ENCODE measurements at places on chromosomes 11 and 22.
A peak's percentile ranks its signal among the peaks of the same experiment; 100 is the strongest.

DNA sequence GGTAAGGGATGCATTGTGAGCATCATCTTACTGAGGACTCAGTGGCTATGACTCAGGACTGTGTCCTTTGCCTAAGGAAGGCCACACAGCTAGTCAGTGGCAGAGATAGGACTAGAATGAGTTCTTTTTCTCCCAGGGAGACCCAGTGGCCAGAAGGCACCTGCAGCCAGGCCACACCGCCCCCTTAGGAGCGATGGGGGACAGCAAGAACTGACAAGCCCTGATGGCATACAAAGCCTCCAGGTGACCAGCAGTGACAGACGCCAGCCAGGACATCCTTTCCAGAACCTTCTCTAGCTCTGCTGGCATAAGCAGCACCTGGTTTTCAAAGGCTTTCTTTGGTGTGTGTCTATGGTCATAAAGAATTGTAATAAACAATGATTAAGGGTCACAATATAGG lies 240.1 kb downstream of the ST3GAL4 start:
- DNase-seq: no peak

- no peak for DNase-seq
Measured at GRCh38 chr11:125086633-125087296, 23.7 kb downstream of the SLC37A2 start.

GRCh38 chr22:17569971-17570511 lies 6.7 kb downstream of the SLC25A18 start:
- DNase-seq: peak; percentile 84

DNA sequence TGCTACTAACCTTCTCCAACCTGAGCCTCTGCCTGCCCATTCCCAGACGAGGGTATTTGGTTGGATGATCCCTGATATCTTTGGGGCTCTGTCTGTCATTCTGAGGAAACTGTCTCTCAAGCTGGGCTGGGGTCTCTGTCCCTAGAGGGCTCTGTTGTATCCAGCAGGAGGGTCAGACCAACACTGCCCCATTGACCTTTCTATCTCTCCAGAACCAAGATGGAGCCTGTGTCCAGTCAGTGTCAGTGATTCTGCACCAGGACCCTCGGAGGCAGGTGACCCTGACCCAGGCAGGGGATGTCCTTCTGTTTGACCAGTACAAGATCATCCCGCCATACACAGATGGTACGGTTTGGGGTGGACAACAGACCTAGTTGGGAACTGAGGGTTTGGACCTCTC lies 21.9 kb downstream of the OTOG start:
- no peak for DNase-seq

GRCh38 chr11:85672105-85672902 lies 7.4 kb upstream of the CREBZF start:
- DNase-seq: no peak

- no peak for DNase-seq
Measured at GRCh38 chr22:26642465-26643417, 14.6 kb upstream of the MIAT start.

- no peak for DNase-seq
Measured at GRCh38 chr22:16961477-16962186, 46.4 kb downstream of the GAB4 start.

DNA sequence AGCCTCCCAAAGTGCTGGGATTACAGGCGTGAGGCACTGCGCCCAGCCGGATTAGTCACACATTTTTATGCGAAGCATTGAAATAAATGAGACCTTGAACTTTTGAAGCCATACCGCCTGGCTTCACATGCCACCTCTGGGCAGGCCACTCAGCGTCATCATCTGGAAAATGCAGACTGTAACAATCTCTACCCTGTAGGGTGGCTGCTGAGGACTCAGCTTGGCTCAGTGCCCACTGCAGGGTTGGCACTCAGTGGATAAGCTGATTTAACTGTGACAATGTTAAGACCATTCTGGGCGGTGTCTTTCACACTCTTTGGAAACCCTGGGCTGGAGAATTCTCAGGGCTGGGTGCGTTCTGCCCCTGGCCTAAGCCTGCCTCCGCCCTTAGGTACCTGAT lies 8.5 kb downstream of the SH3BP1 start:
- DNase-seq: no peak

GRCh38 chr11:19598456-19598855 lies 114.2 kb upstream of the NAV2 start:
- no peak for DNase-seq

DNA sequence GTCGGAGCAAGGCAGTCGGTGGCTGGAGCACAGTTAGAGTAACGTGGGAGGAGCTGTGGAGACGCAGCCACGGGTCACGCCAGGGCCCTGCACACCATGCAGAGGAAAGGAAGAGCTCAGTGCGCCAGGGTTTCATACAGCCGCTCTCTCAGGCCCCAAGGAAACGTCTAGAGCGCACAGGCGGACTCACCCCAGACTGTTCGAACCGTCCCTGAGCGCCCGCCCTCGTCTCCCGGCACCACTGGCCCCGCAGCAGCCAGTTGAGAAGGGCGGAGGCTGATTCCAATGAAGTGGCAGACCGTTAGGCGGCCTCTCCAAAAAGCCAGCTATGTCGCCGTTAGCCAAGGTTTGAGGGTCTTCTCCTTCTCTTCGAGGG lies 483 bp upstream of the HYLS1 start:
- peak; percentile 12 for DNase-seq

GRCh38 chr22:46063846-46064227 lies 86.5 kb upstream of the PPARA start:
- DNase-seq: no peak

DNA sequence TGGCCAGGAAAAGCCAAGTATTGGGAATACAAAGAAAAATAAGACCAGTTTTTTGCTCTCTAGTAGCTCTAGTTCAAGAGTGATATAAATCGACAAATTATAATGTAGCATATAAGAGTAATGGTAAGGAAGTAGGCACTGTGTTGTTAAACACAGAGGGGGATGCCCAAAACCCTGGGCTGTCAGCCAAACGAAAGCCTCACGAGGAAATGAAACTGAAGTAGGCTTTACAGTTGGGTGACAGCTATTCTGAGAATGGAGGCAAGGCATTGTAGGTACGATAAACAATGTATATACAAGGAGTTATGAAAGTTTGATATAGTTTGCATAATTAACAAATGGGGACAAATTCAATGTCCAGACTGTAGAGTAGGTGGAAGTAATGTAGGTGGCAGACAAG lies 176.4 kb downstream of the FAM181B start:
- no peak for DNase-seq

- DNase-seq: peak; percentile 80
Measured at GRCh38 chr11:86938900-86939880, 16.0 kb downstream of the FZD4 start.

DNA sequence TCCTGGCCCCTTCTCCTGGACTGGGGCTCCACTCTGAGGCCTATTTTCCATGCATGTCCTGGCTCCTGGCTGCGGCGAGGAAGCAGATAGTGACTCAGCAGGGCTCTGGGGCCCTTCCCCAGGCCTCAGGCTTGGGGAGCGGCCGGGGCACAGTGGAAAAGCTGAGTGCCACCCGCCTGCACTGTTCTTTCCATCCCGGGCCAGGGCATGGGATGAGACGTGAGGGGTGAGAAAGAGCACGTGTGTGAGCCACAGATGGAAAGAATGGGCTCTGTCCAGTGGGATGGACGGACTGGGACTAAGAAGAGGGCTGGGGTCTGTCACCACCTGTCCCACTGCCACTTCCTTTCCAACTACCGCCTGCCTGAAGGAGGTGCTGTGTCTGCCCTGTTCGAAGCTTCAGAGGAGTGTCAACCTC lies 12.8 kb downstream of the SLC37A2 start:
- peak; percentile 20 for DNase-seq

- no peak for DNase-seq
Measured at GRCh38 chr11:119687373-119688046, 41.5 kb downstream of the NECTIN1 start.

- no peak for DNase-seq
Measured at GRCh38 chr22:35361001-35361558, 19.8 kb upstream of the HMOX1 start.

GRCh38 chr11:128208329-128209137 lies 378.8 kb downstream of the ETS1 start:
- DNase-seq: peak; percentile 99

- no peak for DNase-seq
Measured at GRCh38 chr11:57476757-57477506, 16.6 kb downstream of the RTN4RL2 start.

DNA sequence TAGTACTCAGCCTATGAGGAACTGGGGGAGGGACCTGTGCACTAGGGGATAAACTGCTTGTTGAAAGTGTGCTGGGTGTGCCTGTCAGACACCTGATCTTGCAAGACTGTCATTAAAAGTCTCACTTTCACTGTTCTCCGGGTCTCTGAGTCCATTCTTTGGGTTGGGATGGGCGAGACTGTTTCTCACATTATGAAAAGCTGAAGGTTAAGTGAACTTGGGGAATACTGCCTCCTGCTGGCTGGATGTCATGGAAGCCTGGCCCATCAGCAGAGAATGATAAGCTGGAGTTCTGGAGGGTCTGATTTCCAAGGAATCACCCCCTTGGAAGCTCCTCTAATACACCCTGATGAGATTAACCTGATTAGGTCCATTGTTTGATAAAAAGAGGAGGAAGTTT lies 9.0 kb upstream of the VPREB1 start:
- DNase-seq: peak; percentile 26

GRCh38 chr11:28393348-28393747 lies 285.2 kb downstream of the METTL15 start:
- no peak for DNase-seq

DNA sequence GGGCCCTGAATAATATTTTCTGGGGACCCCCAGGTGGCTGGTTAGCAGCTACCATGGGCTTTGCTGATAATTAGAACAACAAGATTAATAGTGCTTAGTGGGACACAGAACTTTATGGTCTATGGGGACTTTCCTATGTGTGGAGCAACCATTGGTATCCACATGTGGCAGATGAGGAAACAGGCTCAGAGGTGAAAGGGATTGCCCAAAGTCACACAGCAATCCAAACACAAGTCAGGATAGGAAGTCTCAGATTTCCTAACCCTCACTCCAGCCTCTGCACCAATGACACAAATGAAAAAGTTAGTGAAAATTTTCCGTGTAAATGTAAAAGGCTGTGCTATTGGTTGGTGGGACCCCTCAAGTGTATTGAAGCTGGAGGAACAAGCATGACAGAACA lies 15.3 kb upstream of the SLCO2B1 start:
- no peak for DNase-seq

DNA sequence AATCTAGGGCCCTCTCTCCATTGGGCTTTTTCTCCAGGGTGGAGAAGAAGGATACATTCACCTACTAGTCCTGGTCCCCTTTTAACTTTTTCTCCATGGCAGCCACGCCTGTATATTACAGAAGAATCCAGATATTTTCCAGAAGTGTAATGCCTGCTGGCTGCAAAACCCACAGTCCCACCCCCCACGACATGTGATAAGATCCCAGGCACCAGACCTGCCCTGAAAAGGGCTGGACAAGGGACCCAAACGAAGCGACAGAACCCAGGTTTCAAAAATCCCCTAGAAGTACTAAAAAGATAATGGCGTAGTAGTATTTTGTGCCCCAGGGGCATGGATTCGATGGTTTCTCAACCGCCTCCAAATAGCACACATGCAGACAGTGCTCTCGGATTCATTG lies 2.8 kb downstream of the WT1 start:
- DNase-seq: no peak

GRCh38 chr11:43866520-43866919 lies 14.1 kb upstream of the ALKBH3 start:
- peak; percentile 68 for DNase-seq

GRCh38 chr11:76978239-76978638 lies 56.0 kb upstream of the B3GNT6 start:
- no peak for DNase-seq

DNA sequence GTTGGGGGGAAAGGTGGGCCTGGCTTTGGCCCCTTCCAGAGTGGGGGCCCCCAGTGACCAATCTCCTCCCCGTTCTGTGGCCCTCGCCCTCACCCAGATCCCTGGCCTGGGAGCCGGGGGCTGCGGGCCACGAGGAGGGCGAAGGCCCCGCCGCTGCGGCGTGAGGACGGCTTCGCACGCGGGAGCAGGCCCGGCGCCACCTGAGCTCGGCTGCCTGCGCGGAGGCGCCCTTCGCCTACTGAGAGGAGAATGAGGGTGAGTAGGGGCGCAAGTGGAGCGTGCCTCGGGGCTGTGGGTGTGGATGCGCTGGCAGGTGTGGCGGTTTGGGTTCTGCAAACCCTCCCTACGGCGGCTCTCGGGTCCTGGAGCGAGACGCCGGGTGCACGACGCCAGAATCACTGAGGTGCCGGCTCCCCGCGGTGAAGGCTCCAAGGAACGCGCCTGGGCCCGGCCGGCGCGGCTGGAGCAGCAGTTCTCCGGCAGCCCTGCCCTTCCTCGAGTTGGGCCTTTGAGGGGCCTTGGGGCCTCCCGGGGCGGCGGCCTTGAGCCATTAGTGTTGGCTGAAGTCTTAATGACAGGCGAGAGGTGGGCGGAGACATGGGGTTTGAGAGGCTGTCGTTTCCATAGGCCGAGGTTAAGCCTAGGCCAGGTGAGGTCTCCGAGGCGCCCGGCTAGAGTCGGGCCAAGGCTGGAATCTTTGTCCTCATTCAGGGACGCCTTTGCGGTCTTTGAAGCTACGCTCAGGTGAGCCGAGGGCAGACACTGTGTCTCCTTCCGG lies 65.3 kb downstream of the CTTN start:
- DNase-seq: no peak

GRCh38 chr11:131817687-131818188 lies 447.3 kb downstream of the NTM start:
- DNase-seq: no peak

GRCh38 chr22:47872761-47873535 lies 1110.5 kb downstream of the TBC1D22A start:
- no peak for DNase-seq

- peak; percentile 7 for DNase-seq
Measured at GRCh38 chr11:119506436-119506835, 83.5 kb upstream of the THY1 start.

DNA sequence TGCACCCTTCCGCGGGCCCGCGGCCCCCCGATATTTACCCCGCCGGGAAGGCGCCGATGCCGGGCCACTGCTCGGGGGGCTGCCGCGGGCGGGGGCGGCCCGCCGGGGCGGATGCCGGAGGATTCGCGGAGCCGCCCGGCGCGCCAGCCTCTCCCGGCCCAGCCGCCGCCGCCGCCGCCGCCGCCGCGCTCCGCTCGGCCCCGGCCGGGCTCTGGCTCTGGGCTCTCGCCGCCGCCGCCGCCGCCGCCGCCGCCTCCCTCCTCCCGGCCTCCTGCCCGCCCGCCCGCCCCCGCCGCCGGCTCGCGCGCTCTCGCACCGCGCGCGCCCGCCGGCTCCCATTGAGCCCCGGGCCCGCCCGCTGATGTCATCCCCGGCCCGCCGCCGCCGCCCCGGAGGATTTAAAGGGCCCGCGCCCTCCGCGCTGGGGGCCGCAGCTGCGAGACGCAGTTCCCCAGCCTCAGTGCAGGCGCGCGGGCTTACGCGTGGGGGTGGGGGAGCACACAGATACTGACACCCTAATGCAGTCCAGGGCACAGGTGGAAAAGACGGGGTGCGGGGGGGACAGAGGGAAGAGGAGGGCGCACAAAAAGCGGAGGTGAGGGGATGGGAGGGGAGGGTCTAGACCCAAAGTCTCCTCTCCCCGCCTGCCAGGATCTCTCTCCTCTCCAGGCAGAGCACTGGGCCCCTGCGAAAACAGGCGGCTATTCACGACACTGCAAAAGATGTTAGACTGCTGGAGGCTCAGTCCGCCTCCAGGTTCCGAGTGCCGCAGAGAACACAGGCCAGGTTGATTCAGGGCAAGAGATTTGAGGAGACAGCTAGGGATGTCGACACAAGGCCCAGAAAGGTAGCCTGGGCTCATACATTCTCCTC lies at the start of gene CSNK1E:
CSNK1E (minus strand) TSS at position 312 of the 873 bp plus-strand sequence. CDS start 3,276 bp downstream, outside the sequence.
- DNase-seq: no peak

- no peak for DNase-seq
Measured at GRCh38 chr22:35379146-35379993, 1.5 kb upstream of the HMOX1 start.
